Activated CD4-positive, alpha-beta T cell treated with anti-CD3 and anti-CD28 coated beads for 36 hours (primary cell): ENCODE measurements at places on chromosomes 4 and X. TPM values are rescaled to one million over a fixed set of nuclear protein-coding genes. Genes with fewer than 3 reads are reported as not detected.

GRCh38 chr4:158353541-158354304 lies 143.4 kb downstream of the TMEM144 start:
- H3K4me3 ChIP-seq = no peak overlapping the region
- no peak overlapping the region for H3K27ac ChIP-seq
- no peaks in the 10 kb centered on the region for H3K4me1 ChIP-seq
- DNase-seq = no peak

PLP1 gene
- total RNA-seq = not detected

- H3K4me3 ChIP-seq = no peak overlapping the region
- no peak overlapping the region for H3K27ac ChIP-seq
- no peaks in the 10 kb centered on the region for H3K27me3 ChIP-seq
- DNase-seq = no peak
- H3K4me1 ChIP-seq = peaks cover 15% of the 10 kb centered on the region
Measured at GRCh38 chr4:112120021-112120420, 25.2 kb upstream of the FAM241A start.

HTR2C gene
- not detected for total RNA-seq

PNCK gene
- total RNA-seq = 0.71 TPM

DNA sequence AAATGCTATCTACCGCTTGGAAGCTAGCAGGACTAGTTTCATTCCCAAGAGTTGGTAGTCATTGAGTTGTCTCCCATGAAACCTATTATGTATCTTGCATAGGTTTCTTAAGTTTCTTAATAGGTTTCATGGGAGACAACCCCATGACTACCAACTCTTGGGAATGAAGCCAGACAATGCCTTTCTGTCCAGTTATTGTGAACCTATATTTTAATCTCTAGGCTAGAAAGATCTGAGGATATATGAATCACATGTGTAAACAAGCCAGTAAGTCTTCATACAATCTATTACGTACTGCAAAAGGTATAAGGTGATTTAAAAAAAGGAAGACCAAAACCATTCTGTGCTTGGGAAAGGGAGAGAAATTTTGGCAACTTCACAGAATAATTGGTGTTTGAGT lies 162.6 kb downstream of the INPP4B start:
- H3K27me3 ChIP-seq = no peaks in the 10 kb centered on the region
- DNase-seq = no peak
- H3K36me3 ChIP-seq = peaks cover 19% of the 10 kb centered on the region
- peaks cover 24% of the 10 kb centered on the region for H3K4me1 ChIP-seq
- H3K27ac ChIP-seq = no peak overlapping the region

- no peaks in the 10 kb centered on the region for H3K4me1 ChIP-seq
- H3K36me3 ChIP-seq = no peaks in the 10 kb centered on the region
- no peak overlapping the region for H3K27ac ChIP-seq
- peaks cover 4% of the 10 kb centered on the region for H3K27me3 ChIP-seq
- no peak for DNase-seq
Measured at GRCh38 chr4:104756837-104757236, 262.1 kb upstream of the CXXC4 start.

DNA sequence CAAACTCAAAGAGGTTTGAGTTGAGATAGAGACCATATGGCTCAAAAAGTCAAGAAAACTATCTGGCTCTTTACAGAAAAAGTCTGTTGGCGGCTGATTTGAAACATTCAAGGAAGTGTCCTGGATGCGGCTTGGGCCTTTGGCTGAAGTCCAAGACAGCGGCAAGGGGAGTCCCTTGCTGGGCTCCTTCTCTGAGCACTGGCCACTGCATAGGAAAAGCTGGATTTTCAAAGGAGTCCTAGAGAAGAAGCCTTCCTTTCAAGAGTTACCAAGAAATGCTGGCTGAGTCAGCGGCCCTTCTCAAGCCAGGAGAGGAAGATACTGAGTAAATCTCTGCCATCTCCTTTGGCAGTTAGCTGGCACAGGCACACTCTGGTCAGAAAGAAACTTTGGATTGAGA lies 12.1 kb downstream of the APLN start:
- H3K27me3 ChIP-seq = no peaks in the 10 kb centered on the region
- no peak overlapping the region for H3K4me3 ChIP-seq
- no peak overlapping the region for H3K27ac ChIP-seq
- H3K4me1 ChIP-seq = no peaks in the 10 kb centered on the region
- no peaks in the 10 kb centered on the region for H3K36me3 ChIP-seq
- no peak for DNase-seq

DNA sequence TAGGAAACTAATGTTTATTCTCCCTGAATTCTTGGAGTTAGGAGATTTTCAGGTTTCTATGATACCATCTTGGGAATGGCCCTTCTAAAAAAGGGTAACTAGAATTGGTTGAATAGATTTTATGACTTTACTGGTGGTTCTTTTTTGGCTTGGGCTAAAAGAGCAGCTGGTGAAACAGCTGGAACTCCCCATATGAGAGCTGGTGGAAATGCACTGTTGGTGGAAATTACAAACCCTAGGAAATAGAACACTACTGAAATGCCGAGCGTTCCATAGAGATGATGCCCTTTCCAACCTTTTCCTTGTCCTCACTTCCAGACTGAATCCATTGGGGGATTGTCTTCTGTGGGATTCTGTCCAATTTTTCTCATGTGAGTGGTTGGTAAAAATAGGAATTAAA lies 139.5 kb downstream of the STIM2 start:
- peaks cover 15% of the 10 kb centered on the region for H3K36me3 ChIP-seq
- peaks cover 55% of the 10 kb centered on the region for H3K4me1 ChIP-seq
- no peak overlapping the region for H3K4me3 ChIP-seq
- DNase-seq = no peak

AMTN gene
- not detected for total RNA-seq
